ENCODE measurements at places on chromosomes 2 and 18. TPM values are rescaled to one million over a fixed set of nuclear protein-coding genes. Genes with fewer than 3 reads are reported as not detected.

GRCh38 chr2:45291296-45291701 lies 282.0 kb upstream of the SIX2 start:
- DNase-seq = no peak

- DNase-seq = no peak
These were observed 80.7 kb downstream of the PTPN2 start for GRCh38 chr18:12803069-12803936.

- DNase-seq = no peak
These were observed 226.0 kb downstream of the TGIF1 start for GRCh38 chr18:3675994-3676393.

The GPR45 gene
- not detected for polyA plus RNA-seq

The ZNF892 gene
- 0.34 TPM for polyA plus RNA-seq
